ENCODE measurements at places on chromosomes 6 and 20.

- DNase-seq: no peak
Observed at GRCh38 chr6:14174226-14174625, 56.7 kb downstream of the CD83 start.

GRCh38 chr20:23235173-23236027 is 115.2 kb upstream of the NXT1 start:
- peak; percentile 49 for DNase-seq

DNA sequence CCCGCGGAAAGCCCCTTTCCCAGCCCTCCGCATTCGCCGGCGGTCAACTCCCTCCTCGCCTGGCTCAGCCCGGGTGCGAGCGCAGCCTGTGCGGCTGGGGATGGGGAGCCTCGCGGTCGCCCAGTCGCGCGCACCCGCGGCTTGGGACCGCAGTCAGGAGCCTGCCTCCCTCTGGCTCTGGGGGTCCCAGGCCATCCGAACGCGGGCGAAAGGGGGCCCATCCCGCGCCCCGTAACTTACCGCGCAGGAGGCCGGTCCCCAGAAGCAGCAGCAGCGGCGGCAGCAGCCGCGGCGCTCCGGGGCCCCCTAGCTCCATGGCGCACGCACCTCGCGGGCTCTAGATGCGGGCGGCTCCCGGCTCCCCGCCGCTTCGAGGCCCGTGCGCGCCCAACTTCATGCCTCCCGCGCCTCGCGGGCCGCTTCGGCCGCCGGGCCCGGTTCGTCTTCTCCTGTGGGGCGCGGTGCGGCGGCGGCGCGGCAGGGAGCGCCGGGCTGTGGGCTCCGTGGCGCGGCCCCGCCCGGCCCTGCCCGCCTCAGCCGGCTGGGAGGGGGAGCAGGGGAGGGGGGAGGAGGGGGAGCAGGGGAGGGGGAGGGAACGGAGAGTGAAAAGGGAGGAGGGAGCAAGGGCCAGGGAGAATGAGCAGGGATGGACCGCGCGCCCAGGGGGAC is at the start of gene CHRNA4:
Gene CHRNA4 (minus strand): TSS at position 500 of the 669 bp plus-strand sequence. CDS start 184 bp downstream, at position 316.
- DNase-seq: no peak

DNA sequence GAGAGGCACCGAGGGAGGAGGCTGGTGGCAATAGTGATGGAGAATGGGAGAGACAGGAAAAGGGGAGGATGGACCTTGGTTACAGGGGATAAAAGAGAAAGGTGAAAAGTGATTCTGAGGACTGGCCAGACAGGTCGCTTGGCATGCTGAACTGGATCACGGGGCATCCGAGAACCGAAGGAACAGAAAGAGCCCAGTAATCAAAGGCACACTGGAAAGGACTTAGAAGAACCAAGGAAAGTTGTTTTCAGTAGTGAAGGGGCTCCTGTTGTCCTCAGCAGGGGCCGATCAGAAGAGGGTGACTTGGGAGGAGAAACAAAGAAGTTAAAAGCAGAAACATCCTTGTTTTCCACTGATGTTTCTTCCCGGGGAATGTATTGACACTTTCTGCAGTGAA is 18.9 kb downstream of the SYTL3 start:
- no peak for DNase-seq

DNA sequence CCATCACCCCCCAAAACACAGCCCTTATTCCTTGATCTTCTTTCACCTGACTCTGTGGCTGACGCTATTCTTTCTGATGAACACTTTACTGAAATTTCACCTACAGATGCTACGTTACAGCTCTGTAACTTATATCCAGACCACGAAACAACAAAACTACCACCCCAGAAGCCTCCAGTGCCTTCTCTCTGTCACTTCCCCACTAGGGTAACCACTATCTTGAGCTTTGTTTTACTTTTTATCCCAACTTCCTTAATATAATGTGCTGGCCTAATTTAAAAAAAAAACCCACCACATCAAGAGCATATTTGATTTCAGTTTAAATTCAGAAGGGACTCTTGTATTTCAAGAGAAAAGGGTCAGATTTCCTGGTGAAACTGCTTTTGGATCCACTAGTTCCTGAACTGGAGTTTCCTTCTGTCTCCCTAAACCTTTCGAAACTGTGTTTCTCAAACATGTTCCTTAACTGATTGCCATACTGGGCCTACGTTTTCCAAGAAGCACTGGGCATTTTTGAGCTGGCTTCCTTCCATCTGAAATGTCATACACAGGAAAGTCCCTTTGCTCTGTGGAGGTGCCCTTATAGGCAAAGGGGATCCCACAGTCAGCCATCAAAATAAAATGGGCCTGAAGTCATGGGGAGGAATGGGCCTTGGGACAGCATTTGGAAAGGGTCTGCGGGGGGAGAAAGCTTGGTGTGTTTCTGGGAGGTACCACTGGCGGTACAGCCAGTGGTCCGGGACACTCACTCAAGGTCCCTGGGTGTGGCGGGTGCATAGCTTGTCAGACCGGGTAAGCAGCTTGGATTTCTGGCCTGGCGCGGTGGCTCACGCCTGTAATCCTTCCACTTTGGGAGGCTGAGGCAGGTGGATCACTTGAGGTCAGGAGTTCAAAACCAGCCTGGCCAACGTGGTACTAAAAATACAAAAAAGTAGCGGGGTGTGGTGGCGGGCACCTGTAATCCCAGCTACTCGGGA is 25.8 kb upstream of the RTF2 start:
- no peak for DNase-seq

DNA sequence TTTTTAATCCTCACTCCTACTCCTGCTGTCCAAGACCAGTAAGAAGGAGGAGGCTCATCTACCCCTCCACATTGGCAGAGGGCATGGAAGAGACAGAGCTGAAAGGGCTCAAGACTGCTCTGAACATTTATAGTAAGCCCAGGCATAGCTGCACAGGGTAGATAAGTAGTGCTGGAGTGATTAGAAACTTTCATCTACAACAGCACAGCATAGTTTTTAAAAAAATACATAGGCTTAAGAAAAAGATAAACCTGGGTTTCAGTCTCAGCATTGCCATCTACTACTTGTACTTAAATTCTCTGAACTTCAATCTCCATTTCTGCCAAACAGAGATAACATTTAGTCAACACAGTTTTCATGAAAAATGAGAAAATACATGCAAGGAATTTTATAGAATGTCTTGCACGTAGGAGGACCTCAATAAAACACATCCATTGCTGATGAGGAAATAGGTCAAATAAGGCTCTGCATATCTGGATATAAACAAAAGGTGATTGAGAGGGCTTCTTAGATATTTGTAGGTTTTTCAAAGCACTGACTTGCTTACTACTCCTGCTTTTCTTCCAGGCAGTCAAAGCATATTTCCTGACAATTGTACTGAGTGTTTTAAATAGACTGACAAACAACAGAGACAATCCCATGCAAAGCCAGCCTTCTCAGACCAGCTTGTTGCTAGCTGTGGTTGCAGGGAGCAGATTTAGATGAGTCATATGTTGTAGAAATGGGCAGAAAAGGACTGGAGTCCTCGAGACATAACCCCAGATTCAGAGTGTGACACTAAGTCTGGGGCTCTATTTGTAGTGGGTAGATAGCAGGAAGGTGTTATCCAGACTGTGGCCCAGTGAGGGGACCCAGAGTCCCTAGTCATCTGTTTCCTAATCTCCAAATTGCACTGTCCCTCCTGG is 107.4 kb upstream of the TAB2 start:
- DNase-seq: no peak

DNA sequence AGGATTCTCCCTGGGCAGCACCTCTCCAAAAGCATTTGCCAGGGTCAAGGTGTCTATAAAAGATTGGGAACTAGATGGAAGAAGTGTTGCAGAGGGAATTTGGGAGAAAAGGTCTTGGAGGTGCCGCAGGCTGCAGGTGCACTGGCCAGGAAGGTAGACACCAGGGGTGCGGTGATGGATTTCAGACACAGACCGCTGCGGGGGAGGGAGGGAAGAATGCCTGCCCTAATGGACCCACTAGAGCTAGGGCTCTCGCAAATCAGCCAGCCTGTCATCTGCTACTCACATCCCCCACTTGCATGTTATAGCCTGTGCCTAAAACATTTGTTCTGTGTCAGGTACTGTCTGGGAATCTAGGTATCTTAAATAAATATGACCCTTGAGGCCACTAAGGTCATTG is 193.6 kb upstream of the SLC24A3 start:
- no peak for DNase-seq

- DNase-seq: peak; percentile 77
Observed at GRCh38 chr20:373171-373890, 7.2 kb upstream of the TRIB3 start.
